ENCODE measurements at places on chromosomes 5 and 9.
A peak's percentile ranks its signal among the peaks of the same experiment; 100 is the strongest.

- DNase-seq: peak; percentile 17
Observed at GRCh38 chr9:117644133-117644931, 59.9 kb upstream of the TLR4 start.

DNA sequence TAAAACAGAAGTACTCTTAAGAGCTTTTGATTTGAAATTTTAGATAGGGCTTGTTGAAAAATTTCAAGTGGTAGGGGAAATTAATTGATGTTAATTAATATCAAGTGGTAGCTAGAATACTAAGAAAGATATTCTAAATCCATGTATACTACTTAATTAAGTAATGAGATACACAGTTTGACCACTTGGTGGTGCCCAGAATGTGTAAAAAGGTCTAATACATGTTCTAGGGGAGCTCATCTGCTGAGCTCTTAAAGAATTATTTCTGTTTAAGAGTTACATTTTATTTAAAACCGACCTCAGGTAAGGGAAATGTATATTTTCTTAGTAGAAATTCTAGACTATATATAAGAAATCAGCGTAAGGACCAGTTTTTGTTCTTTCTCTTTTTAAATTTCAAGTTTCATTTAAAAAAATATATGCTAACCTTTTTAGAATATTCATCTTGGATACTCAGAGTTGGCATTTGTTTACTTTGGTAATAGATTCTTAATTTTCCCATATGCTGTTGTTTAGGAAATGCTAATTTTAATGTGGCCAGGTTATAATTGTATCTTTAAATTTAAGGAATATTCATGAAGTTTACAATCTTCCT is 61.5 kb downstream of the LNPEP start:
- peak; percentile 26 for DNase-seq

DNA sequence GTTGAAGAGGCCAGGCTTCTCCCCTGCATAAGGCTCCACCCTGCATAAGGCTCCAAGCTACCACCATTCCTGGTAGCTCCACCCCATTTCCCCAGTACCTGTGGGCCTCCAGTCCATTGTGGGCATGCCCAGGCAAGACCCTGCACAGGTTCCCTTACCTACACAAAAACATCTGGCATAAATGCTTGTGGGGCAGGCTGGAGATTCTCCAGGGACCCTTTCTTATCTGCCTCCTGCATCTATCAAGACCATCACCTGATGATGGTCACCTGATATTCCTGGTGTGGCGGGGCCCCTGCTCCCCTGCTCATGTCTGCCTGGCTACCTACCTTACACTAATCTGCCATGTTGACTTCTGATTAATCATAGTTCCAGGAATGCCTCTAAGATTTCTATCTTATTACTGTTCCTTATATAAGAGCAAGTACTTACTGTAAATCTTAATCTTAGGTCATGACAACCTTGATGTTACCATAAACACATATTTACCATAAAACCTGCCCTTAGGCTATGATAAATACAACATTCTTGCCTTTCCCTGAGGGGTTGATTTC is 41.0 kb downstream of the FGD3 start:
- DNase-seq: peak; percentile 33

DNA sequence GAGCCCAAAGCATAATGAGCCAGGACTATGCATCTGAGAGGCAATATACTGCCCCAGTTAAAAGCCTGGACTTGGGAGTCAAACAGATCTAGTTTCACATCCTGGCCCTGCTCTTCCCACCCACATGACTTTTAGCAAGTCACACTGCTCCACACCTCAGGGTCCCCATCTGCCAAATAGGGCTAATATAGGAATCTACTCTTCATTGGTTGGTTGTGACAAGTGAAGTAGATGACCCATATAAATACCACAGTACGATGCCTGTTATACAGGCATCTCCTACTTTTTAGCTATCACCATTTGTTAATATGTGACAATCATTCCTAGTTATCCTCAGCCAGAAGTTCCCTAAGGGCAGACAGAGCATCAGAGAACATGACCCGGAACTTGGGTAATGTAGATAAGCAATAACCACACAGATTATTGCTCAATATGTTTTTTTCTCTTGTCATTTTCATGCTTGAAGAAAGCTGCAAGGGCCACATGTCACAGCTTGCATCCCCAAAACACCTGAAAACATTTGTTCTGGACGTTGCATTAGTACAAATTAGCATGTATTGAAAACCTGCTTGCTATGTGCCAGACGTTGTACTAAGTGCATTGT is 20.4 kb downstream of the ADAM19 start:
- DNase-seq: no peak

DNA sequence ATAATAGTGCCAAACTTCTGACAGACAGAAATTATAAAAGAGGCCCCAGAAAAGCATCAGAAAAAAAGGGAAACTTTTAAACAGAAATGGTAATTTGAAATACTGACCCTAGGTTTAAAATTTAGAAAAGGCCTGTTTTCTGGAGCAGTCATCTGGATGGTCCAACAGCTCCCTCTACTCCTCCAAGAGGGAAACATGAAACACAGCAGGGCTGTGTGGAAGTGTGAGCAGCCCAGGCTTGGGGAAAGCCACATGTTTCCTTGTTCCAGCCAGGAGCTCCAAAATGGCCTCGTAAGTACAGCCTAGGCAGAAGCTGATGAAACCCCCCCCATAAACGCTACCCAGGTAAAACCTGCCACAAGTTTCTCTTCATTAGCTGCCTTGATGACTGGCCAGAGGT is 499.3 kb upstream of the ADAMTS16 start:
- DNase-seq: no peak

Data from CD4-positive, alpha-beta T cell treated with Interleukin-6 at 100 ng/mL for 8 hours (primary cell).